Left lung (tissue), 14 donors: ENCODE measurements at places on chromosomes 3 and 15.

DNA sequence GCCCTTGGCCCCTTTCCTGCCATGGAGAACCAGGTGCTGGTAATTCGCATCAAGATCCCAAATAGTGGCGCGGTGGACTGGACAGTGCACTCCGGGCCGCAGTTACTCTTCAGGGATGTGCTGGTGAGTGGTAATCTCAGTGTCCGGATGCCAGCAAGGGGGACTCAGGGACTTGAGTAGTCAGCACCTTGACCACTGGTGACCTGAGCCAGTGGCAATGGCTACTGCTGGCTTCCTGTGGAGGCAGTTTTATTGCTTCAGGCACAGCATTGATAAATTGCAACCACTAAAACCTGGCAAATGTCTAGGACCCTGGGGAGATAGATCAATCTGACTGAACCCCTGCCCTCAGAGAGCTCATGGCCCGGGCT lies 830 bp downstream of the MAP2K5 start:
- DNase-seq = no peak

GRCh38 chr3:81293156-81293555 lies 468.3 kb downstream of the GBE1 start:
- DNase-seq = no peak

DNA sequence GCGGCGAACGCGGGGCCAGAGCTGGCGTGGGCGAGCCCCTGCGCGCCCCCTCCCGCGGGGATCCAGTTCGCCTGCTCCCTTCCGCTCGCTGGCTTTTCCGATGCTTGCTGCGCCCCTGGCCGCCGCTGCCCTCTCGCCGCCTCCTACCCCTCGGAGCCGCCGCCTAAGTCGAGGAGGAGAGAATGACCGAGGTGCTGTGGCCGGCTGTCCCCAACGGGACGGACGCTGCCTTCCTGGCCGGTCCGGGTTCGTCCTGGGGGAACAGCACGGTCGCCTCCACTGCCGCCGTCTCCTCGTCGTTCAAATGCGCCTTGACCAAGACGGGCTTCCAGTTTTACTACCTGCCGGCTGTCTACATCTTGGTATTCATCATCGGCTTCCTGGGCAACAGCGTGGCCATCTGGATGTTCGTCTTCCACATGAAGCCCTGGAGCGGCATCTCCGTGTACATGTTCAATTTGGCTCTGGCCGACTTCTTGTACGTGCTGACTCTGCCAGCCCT lies 721 bp downstream of the P2RY1 start:
- peak; percentile 80 for DNase-seq

DNA sequence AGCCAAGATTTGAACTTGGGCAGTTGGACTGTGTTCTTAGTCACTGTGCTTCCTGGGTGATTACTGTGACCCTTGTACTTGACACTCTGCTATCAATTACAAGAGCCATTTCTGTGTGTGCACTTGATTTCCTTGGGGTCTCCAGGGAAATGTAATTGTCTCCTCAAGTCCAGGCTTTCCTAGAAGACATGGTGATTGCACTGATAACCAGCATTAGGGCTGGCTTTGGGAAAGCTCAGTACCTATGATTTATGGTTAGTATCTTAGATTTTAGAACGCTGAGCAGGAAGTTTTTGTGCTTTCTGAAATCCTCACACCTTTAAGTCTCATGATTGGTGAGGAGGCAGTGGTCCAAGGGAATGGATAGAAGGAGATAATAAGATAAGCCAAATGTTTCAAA lies 1.6 kb upstream of the CLDN11 start:
- DNase-seq = no peak
